A549 (cell line): ENCODE measurements at places on chromosomes 2 and 18. TPM values are rescaled to one million over a fixed set of nuclear protein-coding genes. Genes with fewer than 3 reads are reported as not detected.

- DNase-seq: no peak
Measured at GRCh38 chr2:85064927-85065577, 68.1 kb upstream of the TCF7L1 start.

GRCh38 chr2:136342138-136342537, 224.2 kb upstream of the CXCR4 start:
- DNase-seq: no peak

DNA sequence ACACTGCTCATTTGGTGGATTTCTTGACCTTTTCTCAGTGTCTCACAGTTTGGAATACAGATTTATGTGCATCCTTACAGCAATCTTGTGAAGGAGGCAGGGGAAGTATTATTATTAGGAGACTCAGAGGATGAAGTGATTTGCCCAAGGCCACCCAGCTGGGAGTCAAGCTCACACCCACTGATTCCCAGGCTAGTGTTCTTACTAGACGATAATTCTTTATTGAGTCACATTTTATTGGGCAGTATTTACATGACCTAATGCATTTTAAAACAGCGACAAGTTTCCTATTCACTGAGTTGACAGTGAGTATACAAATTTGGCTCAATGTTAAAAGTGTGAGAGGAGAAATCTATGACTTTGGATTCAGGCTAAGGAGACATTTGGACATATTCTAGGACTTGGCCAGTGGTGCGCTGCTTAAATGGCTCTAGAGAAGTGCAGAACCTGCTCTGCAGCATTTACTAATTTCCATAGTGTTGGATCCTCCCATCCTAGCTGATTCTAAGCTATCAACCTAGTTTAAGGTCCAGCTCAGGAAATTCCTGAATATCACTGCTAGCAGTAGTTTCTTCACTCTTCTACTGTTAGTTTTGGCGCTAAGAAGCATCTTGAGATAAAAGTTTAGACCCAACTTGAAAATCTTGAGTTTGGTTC, 199.3 kb downstream of the MTX2 start:
- DNase-seq: no peak

GRCh38 chr2:217090024-217090473, 230.2 kb upstream of the TNP1 start:
- no peak for DNase-seq

DNA sequence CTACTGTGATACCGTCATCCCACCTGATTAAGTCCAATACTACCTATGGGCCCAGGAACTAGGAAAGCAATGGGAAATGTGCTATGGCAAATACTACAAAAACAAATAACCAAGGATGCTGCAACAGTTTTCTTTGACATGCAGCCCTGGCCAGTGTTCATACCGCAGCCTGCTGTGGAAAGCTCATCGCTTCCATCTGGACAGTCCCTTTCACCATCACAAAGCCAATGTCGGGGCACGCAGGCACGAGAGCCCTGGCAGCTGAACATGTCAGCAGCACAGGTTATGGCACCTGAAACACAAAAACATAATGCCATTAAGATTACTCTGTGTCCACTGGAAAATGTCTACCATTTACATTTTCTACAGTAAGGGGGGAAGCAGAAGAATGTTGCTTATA, 1621.1 kb downstream of the LRP1B start:
- no peak for DNase-seq

- DNase-seq: no peak
Measured at GRCh38 chr18:7890075-7890474, 323.0 kb downstream of the PTPRM start.

DNA sequence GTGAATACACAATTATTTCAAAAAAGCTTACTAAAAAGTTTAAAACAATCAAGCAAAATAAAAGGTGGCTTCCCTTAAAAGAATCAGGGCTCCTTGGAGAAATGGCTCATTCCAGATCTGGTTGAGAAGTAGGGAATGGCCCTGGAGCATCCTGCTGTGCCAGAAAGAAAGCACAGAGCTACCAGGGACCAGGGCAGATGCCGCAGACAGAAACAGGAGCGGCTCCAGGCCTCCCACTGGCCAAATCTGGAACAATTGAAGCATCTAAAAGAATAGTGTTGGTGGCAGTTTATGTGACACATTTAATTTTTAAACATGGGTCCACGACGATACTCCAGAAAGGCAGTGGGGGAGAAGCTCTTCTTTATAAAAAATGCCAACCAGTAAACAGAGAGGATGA, 75.5 kb downstream of the GBX2 start:
- DNase-seq: no peak

DNA sequence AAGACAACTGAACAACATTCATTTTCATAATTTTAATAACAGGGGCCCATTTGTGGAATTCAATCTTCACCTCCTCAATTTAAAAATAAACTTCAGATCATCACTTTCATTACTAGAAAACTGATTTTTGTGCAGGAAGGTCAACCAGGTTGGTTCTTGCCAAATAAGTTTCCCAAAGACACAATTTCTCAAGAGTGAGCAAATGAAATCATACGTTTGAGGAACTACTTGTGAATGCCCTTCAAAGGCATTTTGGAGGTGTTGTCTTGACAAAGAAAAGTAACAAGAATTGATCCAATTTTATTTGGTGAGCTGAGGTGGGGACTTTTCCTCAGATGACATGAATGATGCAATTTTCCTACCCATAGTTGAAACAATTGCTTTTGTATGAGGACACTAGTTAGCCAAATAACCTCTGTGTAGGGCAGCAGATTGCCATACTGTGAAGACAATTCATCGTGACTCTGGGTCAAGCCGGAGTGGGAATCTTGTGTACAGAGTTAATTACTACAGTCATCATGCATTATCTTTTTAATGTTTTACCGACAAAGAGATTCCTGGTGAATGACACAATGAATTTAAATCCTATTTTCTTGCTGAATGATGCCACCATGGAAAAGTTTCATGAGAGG, 121.8 kb downstream of the TGFA start:
- no peak for DNase-seq

DNA sequence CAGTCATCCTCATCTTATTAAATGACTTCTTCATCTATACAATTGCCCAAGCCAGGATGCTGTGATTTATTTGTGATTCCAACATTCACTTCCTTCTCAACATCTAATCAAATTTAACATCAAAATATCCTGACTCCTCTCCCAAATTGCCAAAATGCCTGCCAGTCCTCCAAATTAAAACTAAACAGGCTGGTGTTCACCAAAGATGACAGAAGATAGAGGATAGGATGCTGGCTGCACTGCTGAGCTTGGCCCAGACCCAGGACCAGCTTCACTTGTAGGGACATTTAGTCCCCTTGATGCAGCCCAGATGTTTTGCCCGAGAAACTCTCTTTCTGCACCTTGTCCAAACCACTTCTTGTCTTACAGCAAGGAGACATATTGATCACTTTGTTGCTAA, 540.0 kb upstream of the CNTNAP5 start:
- no peak for DNase-seq

Gene CXCR4
- 0.09 to 0.12 TPM (median 0.12 TPM) in 3 replicates for polyA plus RNA-seq

Gene CAPN13
- 0.13 to 0.18 TPM (median 0.16 TPM) in 3 replicates for polyA plus RNA-seq

Gene PGAP1
- polyA plus RNA-seq: 3.3 to 4.1 TPM (median 3.5 TPM) in 3 replicates

DNA sequence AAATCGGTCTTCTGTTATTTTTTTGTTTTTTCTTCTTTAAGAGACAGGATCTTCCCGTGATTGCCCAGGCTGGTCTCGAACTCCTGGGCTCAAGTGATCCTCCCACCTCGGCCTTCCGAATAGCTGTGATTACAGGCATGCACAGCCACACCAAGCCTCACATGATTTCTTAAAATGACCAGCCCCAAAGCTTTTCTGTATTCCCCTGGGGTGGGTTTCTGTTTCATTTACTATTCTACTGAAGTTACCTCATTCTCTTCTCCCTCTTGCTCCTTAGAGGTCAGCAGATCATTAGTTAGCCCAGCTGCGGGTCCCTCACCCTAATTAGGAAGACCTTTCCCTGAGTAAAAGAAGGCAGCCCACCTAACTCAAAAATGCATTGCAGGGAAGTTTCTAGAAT, 27.6 kb downstream of the SLC1A4 start:
- no peak for DNase-seq

Gene CHRNG
- polyA plus RNA-seq: not detected in 3 replicates

Gene GAREM1
- 1.0 to 1.3 TPM (median 1.3 TPM) in 3 replicates for polyA plus RNA-seq

DNA sequence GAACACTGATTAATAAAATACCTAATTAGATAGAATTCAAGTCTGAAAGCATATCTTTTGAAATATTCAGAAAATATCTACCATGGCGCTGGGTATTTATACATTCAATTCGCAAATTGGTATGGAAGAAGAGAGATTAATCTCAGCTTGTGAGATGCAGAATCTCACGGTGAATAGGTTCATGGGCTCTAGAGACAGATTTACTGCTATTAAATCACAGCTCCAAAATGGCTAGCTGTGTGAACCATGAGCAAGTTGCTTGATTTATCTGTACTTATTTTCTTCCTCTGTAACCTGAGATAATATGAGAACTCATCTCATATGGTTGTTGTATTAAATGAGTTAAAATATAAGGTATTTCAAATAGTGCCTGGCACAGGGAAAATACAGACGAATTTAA, 556.7 kb downstream of the FBXO15 start:
- DNase-seq: no peak

Gene ASTL
- not detected in 3 replicates for polyA plus RNA-seq

DNA sequence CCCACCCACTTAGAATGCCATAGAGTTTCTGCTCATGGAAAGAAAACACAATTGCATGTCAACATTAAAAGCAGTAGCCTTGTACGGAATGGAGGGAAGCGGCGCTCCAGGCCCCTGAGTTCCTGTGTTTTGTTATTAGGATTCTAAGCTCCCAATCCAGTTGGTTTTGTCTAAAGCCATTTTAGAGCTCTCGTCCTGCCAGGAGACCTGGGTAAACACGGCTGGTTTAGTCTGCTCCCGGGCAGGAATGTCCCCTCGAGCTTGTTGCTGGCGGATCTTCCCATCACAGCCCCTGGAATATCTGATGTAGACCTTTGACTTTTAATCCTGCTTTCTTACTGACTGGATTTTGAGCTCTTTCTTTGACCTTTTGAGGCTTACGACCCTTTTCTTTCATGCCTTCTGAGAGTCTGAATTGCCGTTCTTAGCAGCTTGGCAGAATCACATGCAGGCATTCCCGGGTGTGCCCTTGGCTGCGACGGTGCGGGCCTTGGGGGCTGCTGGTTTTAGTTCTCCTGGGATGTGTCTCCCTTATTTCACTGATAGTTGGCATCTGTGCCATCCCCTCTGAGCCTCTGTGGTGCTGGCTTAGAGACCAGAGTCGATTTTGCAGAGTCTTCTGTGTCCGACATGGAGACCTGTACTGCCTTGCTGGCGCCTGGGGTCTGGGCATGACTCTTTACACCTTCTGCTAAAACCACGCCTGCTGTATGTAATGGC, 25.4 kb downstream of the GREB1 start:
- no peak for DNase-seq

- no peak for DNase-seq
Measured at GRCh38 chr2:221255862-221256261, 316.2 kb downstream of the EPHA4 start.

DNA sequence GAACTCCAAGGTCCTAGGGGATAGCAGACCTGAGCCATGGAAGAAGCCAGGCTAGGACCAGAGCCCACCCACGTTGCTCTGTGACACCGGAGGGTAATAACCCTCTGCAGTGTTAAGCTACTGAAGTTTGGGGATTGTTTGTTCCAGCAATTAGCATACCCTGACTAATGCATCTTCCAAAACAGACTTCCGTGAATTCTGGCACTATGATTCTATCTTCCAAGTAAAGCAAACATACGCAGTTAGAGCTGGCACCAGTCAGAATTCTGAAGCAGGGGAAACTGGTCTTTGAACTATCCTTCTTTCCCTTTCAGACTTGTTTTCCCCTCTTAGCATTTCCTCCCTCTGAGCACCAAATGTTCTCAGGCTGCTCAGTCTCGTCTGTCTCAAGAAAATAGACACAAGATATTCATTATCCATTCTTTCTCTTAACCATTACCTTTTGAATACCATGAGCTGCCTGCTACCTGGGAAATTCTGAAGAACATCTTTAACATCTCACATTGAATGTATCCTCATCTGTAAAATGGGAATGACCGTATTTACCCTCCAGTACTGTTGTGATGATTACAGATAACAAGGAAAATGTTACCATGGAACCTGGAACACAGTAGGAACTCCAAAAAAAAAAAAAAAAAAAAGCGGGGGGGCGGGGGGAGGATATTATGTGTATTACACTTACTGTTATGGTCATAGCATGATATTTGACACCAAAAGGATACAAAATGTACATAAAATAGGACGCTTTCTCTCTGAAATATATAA, 108.2 kb downstream of the TCF4 start:
- DNase-seq: no peak

Gene LDLRAD4
- 2.5 to 5.2 TPM (median 4.6 TPM) in 3 replicates for polyA plus RNA-seq

Gene NT5C1B
- not detected in 3 replicates for polyA plus RNA-seq

Gene ZNF514
- polyA plus RNA-seq: 10.6 to 12.8 TPM (median 11.2 TPM) in 3 replicates

GRCh38 chr2:100381240-100381639, 36.2 kb downstream of the CHST10 start:
- peak; percentile 81 for DNase-seq

- DNase-seq: no peak
Measured at GRCh38 chr18:73824671-73825070, 323.0 kb downstream of the FBXO15 start.

DNA sequence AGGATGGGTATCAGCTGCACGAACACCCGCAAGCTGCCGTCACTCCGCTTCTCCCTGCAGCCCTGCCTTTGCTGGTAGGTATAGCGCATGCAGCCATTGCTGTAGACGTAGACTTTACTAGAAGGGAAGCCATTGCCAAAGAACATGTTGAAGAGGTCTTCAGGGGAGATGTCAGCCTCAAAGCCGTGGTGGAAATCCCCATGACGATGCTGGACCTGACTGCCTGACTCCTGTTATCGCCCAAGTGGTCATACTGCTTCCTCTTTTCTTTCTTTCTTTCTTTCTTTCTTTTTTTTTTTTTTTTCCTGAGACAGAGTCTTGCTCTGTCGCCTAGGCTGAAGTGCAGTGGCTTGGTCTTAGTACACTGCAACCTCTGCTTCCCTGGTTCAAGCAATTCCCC, 68.7 kb upstream of the SPRED2 start:
- DNase-seq: no peak

DNA sequence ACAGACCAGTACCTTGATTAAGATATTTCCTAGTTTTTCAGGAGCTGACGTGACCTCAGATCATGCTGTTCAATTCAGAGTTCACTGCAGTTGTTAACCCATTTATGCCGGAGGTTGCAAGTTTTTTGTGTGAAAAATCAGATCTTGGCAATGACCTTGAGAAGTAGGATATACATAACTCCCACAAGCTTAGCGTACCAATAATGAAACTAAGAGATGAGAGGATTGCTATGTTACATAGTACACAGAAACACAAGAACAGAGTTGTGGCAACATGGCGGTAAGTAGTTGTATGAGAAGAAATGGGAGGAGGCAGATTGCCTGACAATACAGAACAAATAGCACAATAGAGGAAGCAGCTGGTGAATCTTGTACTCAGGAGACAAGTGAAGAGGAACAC, 39.1 kb downstream of the PPIG start:
- no peak for DNase-seq

DNA sequence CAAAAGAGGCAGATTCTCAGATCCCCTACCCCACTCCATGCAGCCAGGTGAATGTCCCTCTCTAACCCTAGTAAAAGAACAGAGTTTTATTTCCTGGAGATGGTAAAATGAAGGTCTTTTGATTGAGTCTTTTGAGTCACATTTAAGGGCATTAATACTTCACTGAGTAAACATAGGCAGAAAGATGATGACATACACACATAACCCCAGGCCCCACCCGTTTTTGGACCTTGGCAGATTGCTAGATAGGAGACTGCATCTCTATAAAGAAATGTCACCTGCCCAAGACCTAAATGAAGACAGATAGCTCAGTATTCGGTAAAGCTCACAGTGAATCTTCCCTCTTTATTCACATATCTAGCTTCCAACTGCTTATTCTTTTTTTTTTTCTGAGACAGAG, 28.3 kb upstream of the PEX13 start:
- DNase-seq: peak; percentile 35

- DNase-seq: no peak
Measured at GRCh38 chr2:69721022-69721421, 20.9 kb upstream of the ANXA4 start.

- DNase-seq: no peak
Measured at GRCh38 chr2:70927641-70928040, 8.1 kb upstream of the ATP6V1B1 start.

Gene LIPG
- 0.31 to 0.36 TPM (median 0.33 TPM) in 3 replicates for polyA plus RNA-seq
